HFFc6 (cell line): ENCODE measurements at places on chromosomes 5 and 9. TPM values are rescaled to one million over a fixed set of nuclear protein-coding genes. Genes with fewer than 3 reads are reported as not detected.

IFNA13 gene
- total RNA-seq: not detected in 3 replicates

PIP5K1B gene
- not detected in 3 replicates for total RNA-seq

- DNase-seq: no peak
Observed at GRCh38 chr9:89796606-89797005, 191.8 kb downstream of the GADD45G start.

NUTM2F gene
- total RNA-seq: not detected in 3 replicates

DNA sequence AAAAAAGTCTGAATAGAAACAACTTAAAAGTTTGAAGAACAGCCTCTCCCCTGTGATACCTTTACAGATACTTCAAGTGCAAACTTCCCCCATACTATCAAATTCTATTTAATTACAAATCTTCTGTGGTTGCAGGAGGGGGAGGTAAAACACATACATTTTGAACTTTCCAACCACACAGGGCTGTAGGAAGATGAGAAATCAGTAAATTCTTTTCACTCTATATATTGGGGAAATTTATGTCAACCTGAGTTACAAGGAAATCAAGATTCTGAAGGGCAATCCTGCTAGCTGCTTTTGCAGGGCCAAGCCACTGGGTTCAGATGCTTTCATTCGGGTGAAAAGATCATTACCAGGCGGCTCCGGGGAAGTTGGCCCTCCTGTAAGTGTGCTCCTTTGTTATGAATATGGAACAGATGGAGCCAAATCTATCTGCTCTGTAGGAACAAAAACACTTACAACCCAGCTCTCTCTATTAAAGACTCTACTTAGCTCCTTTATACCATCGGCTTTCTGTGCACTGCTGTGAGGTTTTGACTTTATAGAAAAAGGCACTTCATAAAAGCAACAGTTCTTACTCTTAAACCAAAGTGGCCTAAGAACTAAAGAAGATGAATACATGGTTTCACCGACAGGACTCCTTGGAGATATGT is 269.1 kb downstream of the EFNA5 start:
- DNase-seq: no peak

GRCh38 chr5:53337827-53338226 is 142.6 kb upstream of the FST start:
- no peak for DNase-seq

DNA sequence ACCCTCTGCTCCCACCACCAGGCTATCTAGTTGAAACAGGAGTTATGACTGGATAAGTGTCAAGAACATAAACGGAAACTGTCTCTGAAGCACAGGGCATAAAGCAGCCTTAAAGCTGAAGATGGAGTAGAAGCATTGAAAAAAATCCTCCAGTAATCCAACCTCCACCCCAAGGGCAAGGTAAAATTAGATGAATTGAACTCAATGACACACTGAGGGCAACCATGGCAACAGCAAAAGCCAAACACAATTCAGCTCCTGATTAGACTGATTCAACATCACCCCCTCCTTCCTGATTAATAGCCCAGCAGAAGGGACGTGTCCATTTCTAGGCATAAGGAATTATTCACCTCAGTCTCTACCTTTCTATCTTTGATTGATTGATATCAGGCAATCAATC is 183.2 kb upstream of the MAP3K1 start:
- no peak for DNase-seq

DNA sequence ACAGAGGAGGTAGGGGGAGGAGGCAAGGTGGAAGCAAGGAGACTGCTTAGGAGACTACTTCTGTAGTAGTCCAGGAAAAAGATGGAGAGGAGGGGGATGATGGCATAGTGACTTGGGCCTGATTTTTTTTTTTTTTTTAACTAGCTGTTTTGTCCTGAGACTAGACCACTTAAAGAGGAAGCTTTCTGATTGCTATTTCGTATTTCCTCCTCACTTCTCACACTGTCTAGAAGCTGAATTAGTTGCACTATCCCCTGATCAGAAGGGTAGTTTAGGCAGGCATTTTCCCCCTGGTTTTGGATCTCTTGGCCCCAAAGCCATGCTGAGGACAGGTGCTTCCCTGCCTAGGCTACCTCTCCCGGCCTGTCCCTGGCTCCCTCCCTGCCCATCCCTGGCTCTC is 14.9 kb downstream of the LARP1 start:
- DNase-seq: no peak
